Type B pancreatic cell (in vitro differentiated cells): ENCODE measurements at places on chromosomes 3 and 15. TPM values are rescaled to one million over a fixed set of nuclear protein-coding genes. Genes with fewer than 3 reads are reported as not detected.
A peak's percentile ranks its signal among the peaks of the same experiment; 100 is the strongest.

DNA sequence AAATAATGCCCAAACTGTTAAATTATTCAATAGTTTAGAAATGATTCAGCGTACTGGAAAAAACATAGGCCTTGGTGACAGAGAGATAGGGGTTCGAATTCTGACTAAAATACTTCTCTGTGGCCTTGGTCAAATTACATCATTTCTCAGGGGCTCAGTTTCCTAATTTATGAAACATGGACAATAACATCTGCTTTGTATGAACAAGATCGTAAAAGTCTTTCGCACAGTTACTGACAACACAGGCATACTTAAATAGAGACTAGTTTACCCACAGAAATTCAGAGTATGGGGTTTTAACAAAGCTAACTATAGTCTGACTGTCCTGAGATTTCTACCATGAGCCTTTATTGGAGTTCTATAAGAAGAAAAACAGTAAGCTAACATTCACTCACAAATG, 440.4 kb downstream of the FHIT start:
- H3K4me3 ChIP-seq = no peak overlapping the region
- no peak for DNase-seq

- no peak overlapping the region for H3K4me3 ChIP-seq
- no peak for DNase-seq
- H3K27me3 ChIP-seq = no peaks in the 10 kb centered on the region
- no peaks in the 10 kb centered on the region for H3K36me3 ChIP-seq
- no peak overlapping the region for H3K27ac ChIP-seq
Observed at GRCh38 chr3:178967177-178967532, 104.5 kb downstream of the ZMAT3 start.

The CYP19A1 gene
- 0.95 and 1.3 TPM in 2 replicates for total RNA-seq

- DNase-seq = no peak
- H3K36me3 ChIP-seq = no peaks in the 10 kb centered on the region
- H3K27me3 ChIP-seq = peaks cover 9% of the 10 kb centered on the region
- no peak overlapping the region for H3K4me3 ChIP-seq
Observed at GRCh38 chr3:16423298-16423697, 90.2 kb downstream of the RFTN1 start.

DNA sequence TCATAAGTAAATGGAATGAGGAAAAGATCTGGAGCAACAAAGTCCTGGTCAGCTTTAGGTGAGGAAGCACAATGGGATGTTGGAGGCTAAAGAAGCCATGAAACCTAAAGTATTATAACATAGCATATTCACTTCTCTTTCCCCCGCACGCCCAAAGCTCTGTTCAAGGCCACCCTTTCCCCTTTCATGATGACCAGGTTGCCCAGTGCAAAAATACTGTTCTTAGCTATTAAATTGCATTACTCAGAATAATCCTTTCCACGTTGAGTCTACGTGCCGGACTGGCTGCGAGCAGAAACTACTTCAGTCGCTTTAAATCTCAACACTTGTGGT, 589 bp upstream of the MAPKBP1 start:
- peaks cover 7% of the 10 kb centered on the region for H3K36me3 ChIP-seq
- peak overlapping the region; percentile 85 for H3K27ac ChIP-seq
- no peak for DNase-seq
- peaks cover 40% of the 10 kb centered on the region for H3K4me1 ChIP-seq
- no peaks in the 10 kb centered on the region for H3K27me3 ChIP-seq
- peak overlapping the region; percentile 94 for H3K4me3 ChIP-seq

The ROBO2 gene
- total RNA-seq = 8.4 and 22.7 TPM in 2 replicates

The RAB7A gene
- total RNA-seq = 157 and 216 TPM in 2 replicates

The SPCS1 gene
- total RNA-seq = 102 and 119 TPM in 2 replicates

DNA sequence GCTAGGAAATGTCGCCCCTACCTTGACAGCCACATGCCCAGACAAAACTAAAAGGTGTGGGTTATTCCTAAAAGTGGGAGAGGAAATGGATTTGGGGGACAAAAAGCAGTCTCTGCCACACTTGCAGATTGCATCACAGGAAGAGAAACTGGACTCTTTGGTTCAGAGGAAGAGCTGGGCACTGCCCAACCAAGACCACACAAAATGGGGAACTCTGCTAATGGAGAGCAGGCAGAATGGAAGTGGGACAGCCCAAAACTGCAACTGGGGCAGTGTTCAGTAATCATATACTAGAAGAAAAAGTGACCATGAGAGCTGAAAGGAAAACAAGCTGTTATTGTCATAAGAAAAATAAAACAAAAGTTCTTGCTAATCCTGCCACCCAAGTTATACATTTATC, 138.9 kb upstream of the FRMD4B start:
- DNase-seq = no peak
- peaks cover 3% of the 10 kb centered on the region for H3K36me3 ChIP-seq
- H3K27ac ChIP-seq = no peak overlapping the region
- peaks cover 3% of the 10 kb centered on the region for H3K27me3 ChIP-seq
- peaks cover 3% of the 10 kb centered on the region for H3K4me1 ChIP-seq

The TEX55 gene
- not detected in 2 replicates for total RNA-seq

DNA sequence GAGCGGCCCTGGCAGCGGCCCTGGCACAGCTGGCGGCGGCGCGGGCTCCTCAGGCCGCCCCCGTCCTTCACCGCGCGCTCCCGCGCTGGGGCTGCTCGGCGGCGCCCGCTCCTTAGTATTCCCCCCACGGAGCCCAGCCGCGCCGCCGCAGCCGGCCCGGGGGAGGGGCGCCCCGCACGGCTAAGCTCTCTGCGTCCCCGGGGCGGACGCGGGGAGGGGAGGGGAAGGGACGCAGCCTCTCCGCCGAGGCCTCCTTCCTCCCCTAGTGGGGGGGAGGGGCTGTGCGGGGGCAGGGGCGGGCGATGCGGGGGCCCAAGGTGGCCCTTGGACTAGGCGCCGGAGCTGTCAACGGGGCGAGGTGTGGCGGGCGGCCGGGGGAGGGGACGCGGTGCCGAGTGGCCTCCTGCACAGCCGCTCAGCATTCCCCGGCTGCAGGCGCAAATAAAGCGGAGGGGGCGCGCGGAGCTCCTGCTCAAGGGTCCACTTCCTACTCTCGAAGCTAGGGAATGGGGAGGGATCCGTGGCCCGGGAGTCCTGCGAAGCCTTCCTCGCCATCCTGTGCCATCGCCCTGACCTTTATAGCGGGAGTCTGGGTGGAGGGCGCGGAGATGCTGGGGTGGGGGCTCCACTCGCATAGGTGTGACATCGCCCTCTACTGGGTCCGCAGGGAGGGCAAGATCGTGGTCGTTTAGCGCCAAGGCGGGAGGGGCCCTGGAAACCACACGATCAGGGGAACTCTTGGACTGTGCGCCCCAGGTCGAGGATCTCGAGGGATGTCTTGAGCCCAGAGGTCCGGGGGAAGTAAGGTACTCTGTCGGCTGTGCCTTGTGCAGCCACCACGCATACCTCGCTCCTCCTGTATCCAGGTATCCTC, 22.2 kb downstream of the EPHB3 start:
- peak overlapping the region; percentile 80 for H3K27ac ChIP-seq
- H3K4me3 ChIP-seq = peak overlapping the region; percentile 81
- peaks cover 43% of the 10 kb centered on the region for H3K4me1 ChIP-seq
- peaks cover 16% of the 10 kb centered on the region for H3K36me3 ChIP-seq
- no peak for DNase-seq

The NUDT16 gene
- 15.1 and 26.0 TPM in 2 replicates for total RNA-seq

The DNASE1L3 gene
- total RNA-seq = not detected in 2 replicates
